ENCODE measurements at places on chromosomes 3 and 15. TPM values are rescaled to one million over a fixed set of nuclear protein-coding genes. Genes with fewer than 3 reads are reported as not detected.
A peak's percentile ranks its signal among the peaks of the same experiment; 100 is the strongest.

GRCh38 chr15:39669661-39670060 lies 88.8 kb downstream of the THBS1 start:
- DNase-seq = no peak
- H3K4me3 ChIP-seq = no peak overlapping the region
- H3K36me3 ChIP-seq = no peaks in the 10 kb centered on the region
- no peak overlapping the region for H3K27ac ChIP-seq
- no peaks in the 10 kb centered on the region for H3K4me1 ChIP-seq
- H3K27me3 ChIP-seq = no peaks in the 10 kb centered on the region

GRCh38 chr3:17023006-17023664 lies 138.4 kb downstream of the PLCL2 start:
- H3K27ac ChIP-seq = peak overlapping the region; percentile 48
- peaks cover 9% of the 10 kb centered on the region for H3K36me3 ChIP-seq
- H3K4me3 ChIP-seq = no peak overlapping the region
- peak; percentile 54 for DNase-seq

DNA sequence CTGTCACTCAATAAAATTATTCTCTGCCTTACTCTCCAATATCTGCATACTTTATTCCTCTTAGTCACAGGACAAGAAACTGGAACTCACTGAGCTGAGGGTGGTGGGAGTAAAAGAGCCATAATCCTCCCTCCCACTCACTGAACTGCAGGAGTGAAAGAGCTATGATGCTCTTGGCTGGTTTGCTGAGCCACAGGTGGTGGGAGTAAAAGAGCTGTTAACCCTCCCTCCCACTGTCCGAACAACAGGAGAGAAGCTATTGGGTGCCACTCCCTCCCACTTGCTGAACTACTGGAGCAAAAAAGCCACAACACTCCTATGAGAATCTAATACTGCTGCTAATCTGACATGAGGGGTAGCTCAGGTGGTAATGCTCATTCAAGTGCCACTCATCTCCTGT lies 391.0 kb downstream of the NSUN3 start:
- H3K4me1 ChIP-seq = no peaks in the 10 kb centered on the region
- no peak for DNase-seq
- H3K27ac ChIP-seq = no peak overlapping the region
- H3K27me3 ChIP-seq = no peaks in the 10 kb centered on the region

GRCh38 chr3:26668171-26668570 lies 45.6 kb downstream of the LRRC3B start:
- no peaks in the 10 kb centered on the region for H3K4me1 ChIP-seq
- no peak overlapping the region for H3K27ac ChIP-seq
- no peak for DNase-seq

- no peaks in the 10 kb centered on the region for H3K27me3 ChIP-seq
- peaks cover 8% of the 10 kb centered on the region for H3K36me3 ChIP-seq
- DNase-seq = no peak
- H3K27ac ChIP-seq = no peak overlapping the region
- H3K4me3 ChIP-seq = no peak overlapping the region
These were observed 17.4 kb downstream of the DET1 start for GRCh38 chr15:88529021-88529630.

DNA sequence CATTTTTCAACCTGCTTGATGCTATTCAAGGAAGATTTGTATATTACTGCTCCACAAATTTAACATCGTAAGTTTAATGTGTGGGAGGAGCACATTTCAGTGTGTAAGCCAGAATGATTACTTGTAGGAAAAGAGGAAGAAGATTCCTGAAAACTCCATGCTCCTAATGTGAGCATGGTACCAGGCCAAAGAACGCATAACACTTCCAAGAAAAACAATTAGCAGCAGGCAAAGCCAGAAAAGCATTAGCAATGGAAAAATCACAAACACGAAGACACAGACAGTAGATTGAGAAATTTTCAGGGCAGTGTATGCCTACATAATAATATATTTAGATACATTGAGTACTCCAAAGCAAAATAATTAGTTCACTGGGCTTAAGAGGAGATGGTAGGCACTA lies 96.6 kb upstream of the CBLB start:
- DNase-seq = no peak
- H3K36me3 ChIP-seq = no peaks in the 10 kb centered on the region
- no peaks in the 10 kb centered on the region for H3K4me1 ChIP-seq
- no peaks in the 10 kb centered on the region for H3K27me3 ChIP-seq
- H3K4me3 ChIP-seq = no peak overlapping the region
- no peak overlapping the region for H3K27ac ChIP-seq

DNA sequence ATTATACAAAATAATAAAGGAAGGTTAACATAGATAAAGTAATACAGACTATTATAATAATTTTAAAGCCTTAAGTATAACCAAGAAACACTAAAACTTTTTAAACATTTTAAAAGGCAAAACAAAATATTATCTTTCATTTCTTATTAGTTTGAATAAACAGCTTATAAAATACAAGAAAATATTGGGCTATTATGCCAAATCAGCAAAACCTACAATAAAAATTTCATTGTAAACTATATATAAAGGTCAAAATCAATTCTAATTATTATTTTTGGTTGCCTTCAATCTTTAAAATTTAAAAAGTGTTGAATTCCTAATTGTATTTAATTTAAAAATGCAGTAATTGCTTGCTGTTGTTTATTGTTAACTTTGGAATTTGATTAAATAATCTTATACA lies 430.0 kb downstream of the ROBO1 start:
- DNase-seq = no peak
- no peak overlapping the region for H3K4me3 ChIP-seq
- H3K27ac ChIP-seq = no peak overlapping the region
- H3K4me1 ChIP-seq = no peaks in the 10 kb centered on the region
- no peaks in the 10 kb centered on the region for H3K36me3 ChIP-seq
- H3K27me3 ChIP-seq = no peaks in the 10 kb centered on the region

The CTXND1 gene
- total RNA-seq = not detected

The DHFR2 gene
- 8.1 TPM for total RNA-seq

The GABRB3 gene
- total RNA-seq = not detected

All from B cell (primary cell).